ENCODE measurements at places on chromosomes 12 and 14.

DNA sequence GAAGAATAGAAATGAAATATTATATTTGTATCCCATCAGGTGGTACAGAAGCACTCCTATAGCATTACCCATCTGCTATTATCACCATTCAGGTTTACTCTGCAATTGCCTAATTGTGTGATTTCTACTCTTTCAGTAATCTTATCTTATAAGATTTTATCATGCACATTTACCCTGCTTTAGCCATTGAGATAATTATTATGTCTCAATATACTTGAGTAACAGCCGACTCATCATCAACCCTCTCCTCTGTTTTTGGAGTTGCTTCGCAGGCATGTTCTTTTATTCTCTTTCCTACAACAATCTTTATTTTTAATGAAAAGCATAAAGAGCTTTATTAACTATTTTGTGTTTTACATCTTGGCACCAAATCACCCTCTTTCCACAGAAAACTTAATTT is 419.9 kb downstream of the LRIG3 start:
- DNase-seq: no peak

DNA sequence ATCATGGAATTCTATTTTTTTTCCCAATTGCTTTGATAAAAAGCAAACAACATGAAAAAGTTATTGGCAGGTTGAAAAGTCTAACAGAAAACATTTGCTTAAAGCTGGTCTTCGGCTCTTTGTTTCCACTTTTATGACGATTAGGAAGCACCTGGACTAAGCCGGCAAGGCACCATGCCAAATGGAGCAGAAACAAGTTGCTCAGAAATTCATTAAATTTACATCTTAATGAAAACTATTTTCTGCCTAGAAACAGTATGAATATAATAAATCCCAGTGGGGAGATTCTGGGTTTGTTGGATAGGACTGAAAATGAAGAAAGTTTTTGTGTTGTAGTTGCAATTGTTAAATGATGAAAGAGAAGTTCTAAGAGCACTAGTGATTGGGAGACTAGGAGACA is 51.4 kb upstream of the OR9K2 start:
- no peak for DNase-seq

GRCh38 chr14:68627868-68628604 is 164.8 kb downstream of the ZFP36L1 start:
- DNase-seq: no peak

DNA sequence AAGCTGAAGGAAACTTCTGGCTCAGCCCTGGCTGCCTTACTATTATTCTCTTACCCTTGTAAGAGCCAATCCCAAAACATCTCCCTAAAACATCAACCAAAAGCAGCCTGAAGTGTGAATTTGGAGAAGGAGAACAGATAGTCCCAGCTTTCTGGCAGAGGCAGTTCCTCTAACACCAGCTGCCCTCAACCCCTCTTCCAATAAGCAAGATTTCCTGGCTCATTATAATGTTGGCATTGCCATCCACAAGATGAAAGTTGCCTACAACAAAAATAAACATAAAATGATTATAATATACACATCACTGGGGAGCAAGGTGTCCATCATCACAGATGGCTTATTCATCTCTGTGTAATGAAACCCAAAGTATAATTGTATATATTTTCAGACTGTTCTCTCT is 352.5 kb upstream of the CCDC196 start:
- no peak for DNase-seq

DNA sequence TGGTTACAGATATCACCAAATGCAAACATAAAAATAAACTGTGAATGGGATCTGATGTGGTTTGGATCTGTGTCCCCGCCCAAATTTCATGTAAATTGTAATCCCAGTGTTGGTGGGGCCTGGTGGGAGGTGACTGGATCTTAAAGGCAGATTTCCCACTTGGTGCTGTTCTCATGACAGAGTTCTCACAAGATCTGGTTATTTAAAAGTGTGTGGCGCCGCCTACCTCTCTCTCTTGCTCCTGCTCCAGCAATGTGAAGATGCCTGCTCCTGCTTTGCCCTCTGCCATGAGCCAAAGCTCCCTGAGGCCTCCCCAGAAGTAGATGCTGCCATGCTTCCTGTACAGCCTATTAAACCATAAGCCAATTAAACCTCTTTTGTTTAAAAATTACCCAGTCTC is 47.8 kb downstream of the SLC25A21 start:
- DNase-seq: no peak

GRCh38 chr14:68820119-68820518 is 27.3 kb upstream of the ZFP36L1 start:
- DNase-seq: no peak

DNA sequence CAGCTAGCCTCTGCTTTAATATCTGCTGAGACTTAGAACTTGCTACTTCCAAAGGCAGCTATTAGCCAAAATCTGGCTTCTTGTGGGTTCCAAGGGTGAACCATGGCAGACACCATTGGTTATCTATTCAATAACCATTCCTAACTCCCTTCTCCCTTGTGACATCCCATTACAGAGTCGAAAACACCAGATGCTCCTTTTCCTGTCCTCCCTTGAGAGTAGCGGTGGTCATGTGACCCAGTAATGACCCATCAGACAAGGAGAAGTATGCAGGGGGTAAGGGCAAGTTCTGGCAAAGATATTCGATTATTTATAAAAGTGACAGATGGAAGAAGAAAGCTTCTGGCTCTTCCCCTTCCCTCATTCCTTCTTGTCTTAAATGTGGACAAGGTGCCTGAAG is 20.1 kb downstream of the TGFB3 start:
- no peak for DNase-seq

DNA sequence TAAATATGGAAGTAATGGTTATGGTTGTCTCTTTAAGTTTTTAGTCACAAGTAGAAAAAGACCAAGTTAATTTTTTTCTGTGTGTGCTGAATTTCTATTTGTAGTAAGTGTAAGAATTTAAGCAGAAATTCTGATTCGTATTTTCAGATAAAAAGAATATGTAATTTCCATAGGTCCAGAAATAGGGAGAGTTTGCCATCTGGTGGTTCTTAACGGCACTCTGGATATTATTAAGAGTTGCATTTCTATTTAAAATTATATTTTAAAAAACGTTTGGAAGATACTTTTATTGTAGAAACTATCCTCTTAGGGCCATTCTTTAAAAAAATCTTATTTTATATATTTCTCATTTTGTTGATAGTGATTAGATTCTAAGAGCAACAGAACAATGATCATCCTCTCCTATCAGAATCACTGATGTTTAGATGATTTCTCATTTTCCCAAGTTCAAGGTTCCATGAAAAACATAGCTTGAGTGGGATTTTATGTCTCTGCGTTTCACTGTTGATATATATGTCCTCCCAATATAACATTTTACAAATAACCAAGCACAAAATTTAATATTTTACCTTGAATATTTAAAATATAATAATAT is 88.3 kb downstream of the LRRK2 start:
- no peak for DNase-seq

- no peak for DNase-seq
Measured at GRCh38 chr12:85092814-85093370, 56.7 kb downstream of the LRRIQ1 start.

DNA sequence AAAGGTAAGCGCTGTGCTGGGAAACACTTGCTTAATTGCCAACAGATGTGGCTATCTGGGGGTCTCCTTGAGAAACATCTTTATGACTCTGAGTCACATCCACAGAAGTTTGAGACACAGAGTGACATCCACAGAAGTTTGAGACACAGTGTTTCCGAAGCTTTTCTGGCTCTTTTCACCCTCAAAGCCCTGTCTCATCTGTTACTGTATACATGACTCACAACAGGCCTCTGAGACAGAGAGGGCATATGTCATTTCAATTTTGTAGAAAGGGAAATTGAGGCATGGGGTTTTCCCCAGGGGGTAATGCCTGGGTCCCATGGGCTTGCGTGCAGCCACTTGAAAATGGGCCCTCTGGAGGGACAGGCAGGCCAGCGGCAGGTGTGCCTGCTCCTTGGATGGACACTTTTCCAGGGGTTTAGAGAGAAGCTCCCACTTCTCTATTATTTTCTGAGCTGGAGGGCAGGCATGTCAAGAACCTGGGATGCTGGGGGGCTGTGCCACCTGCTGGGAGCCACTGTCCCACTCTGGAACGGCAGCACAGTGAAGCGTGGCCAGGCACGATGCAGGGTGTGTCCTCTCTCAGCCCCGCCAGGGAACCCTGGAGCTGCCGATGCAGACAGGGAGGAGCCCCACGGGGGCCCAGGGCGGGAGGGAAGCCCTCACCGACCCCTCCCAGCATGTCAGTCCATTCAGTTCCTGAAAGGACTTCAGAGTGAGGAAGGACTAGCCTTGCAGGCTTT is 111.3 kb upstream of the FKBP4 start:
- no peak for DNase-seq

GRCh38 chr12:43115441-43116160 is 436.4 kb downstream of the ADAMTS20 start:
- no peak for DNase-seq

GRCh38 chr12:130977743-130978095 is 24.0 kb downstream of the ADGRD1 start:
- no peak for DNase-seq

- DNase-seq: no peak
Measured at GRCh38 chr12:3332188-3332587, 158.8 kb upstream of the PRMT8 start.

DNA sequence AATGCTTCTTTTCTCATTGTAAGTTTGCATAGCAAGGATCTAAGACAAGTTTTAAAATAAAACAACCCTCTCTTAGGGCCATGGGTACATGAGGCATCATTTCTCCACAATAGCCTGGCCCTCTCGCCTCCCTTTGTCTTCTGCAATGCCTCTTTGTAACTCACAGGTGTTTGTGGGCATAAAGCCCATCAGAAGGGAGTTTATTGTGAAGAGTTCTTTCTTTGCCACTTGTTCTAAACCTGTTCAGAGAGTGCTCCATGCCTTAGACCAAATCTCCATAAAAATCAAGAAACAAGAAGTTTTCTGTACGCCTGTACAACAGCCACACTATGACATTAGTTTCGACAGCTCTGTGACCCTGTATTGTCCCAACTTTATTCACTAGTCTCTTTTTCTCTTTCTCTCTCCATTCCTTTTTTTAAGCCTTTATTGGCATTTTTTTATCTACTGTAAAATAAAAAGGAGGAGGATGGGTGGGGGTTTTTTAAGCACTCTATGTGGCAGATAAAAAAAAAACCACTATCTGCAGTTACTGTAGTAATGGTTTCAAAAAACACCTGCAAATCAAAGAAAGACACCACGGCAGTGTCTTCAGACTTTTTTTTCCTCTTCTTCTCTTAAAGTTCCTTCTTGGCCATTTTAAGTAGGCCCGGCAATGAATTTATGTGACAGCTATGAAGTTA is 1.6 kb downstream of the C12orf42 start:
- DNase-seq: no peak

DNA sequence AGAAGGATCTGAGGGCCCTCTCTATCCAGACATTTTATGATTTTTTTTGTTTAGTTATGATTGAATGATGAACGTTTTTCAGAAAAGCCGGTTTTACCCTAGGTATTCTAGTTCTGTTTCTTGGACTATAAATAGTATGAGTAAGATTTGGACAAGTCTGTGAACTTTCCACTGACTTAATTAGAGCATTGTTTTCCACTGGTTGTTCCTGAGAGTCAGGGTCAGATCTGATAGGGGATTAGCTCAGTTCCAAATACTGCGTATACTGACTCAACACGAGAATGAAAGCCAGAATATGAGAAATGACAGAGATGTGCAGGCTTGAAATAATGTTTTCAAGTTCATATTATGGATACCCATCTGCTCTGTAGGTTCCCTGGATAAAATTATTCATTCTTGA is 361.6 kb downstream of the AEBP2 start:
- no peak for DNase-seq

- peak; percentile 25 for DNase-seq
Measured at GRCh38 chr12:39441963-39442830, 723 bp downstream of the KIF21A start.

DNA sequence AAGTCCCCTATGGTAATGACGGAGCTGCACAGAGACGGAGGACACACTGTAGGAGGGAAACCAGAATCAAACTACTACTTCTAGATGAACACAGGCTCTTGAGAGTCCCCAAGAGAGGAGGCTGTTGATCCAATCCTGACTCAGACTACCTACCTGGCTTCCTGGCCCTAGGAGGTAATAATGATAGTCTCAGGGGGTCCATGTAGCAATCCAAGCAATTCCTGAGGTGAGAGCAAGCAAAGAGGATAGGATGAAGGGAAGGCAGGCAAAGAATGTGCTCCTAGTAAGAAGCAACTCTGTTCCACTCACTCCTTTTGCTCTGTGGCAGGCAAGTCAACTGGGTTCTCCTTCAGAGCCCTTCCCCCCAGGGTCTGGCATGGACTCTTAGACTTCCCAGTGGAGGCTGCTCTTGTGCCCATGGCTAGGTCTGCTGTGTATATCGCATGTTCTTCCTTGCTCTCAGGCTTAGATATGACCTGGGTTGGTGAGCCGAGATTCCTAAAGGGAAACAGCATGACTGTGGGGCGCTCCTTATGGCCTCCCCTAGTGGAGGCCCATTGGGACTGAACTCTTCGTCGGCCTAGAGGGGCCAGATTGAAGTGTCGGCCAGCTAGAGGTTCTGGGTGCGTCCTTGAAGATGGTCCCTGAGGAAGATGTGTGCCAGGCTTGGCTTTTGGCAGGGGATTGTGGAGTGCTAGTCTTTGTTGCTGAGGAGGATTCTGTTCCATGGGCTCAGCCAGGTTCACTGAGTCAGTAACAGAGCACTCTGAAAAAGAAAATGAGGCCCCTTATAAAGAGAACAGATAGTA is 2.1 kb downstream of the TINF2 start:
- DNase-seq: no peak

DNA sequence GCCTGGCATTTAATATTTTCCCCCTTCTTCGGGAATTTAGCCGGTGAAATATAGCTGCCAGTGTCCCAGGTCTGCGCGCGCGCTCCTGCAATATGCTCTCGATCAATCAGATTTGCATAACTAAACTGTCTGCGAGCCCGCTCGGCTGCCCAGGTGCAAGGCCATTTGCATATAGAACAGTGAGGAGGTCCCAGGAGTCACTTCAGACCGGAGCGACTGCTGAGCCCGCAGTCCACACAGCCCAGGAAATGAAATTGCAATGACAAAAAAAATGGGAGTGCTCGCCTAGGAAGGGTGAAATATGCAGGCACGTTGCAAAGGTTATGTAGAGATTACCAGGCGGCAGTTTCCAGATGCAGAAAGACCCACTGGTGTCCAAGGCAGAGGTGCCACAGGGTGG is 228.5 kb downstream of the VRK1 start:
- no peak for DNase-seq

DNA sequence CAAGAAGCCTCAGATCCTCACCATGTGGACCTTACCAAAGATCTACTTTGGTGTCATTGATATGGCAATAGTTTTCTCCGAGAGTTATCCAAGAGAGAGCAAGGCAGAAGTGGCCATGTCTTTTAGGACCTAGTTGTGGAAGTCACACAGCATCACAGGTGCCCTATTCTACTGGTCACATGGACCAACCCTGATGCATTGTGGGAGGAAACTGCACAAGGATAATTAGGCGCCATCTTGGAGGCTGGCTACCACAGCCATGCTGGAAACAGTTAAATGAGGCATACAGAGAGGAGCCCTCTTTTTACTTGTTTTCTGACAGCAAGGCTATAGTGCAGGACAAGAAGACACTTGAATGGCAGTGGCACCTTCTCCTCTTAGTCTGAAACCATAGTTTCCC is 49.8 kb downstream of the GNS start:
- no peak for DNase-seq

GRCh38 chr12:54135621-54136350 is 53.0 kb downstream of the SMUG1 start:
- DNase-seq: no peak

Measured in GM12892 (cell line).